ENCODE measurements at places on chromosomes 4 and X.

DNA sequence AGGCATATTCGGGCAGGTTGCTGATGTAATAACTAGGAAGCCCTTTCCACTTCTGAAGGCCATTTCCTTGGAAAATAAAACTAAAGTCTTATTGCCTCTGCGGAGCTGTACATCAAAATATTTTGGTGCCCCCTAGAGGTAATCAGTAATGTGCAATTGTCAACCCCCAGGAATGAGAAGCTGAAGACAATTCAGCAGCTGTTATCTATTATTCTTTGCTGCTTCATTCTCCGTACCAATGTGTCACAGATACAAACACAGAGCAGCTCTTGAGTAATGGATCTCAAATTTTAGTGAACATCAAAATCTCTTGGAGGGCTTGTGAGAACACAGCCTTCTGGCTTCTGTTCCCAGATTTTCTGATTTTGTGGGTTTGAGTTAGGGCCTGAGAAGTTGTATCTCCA is 3.5 kb upstream of the SLIT2 start:
- DNase-seq, result no peak

GRCh38 chrX:138865093-138865649 is 153.7 kb upstream of the FGF13 start:
- DNase-seq, result no peak

DNA sequence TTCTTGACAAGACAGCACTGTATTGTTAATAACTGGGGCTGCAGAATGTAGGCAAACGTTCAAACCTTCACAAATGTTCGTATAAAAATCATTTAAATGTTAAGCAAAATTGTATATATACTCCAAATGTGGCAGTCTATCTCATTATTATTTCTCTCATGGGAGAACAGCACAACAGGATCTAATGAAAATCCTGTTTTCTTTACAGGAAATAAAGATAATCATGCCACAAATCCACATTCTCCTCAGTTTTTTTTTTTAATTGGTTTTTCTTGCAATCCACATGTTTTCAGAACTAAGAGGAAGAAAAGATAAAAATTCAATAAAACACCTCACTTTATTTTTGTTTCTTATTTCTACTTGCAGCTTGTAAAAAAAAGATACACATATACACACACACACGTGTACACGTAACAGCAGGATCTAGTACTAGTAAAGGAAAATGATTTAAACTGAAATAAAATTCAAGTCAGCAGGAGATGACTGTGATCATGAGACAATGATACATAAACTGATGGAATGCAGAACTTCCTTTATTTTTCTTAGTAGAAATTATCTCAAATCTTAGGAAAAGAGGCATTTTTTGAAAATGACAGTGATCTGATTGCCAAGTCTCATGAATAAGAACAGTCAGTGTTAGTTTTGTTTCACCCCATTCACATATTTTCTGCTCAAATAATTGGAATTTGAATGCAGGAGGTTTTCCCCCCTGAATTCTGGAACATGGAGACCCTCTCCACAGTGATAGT is 11.3 kb downstream of the APBB2 start:
- DNase-seq, result no peak

GRCh38 chr4:6527683-6528595 is 47.0 kb upstream of the MAN2B2 start:
- no peak for DNase-seq

- no peak for DNase-seq
These were observed 54.1 kb downstream of the XAGE2 start for GRCh38 chrX:52422884-52423283.

- no peak for DNase-seq
These were observed 9.3 kb downstream of the PJA1 start for GRCh38 chrX:69155786-69156520.

DNA sequence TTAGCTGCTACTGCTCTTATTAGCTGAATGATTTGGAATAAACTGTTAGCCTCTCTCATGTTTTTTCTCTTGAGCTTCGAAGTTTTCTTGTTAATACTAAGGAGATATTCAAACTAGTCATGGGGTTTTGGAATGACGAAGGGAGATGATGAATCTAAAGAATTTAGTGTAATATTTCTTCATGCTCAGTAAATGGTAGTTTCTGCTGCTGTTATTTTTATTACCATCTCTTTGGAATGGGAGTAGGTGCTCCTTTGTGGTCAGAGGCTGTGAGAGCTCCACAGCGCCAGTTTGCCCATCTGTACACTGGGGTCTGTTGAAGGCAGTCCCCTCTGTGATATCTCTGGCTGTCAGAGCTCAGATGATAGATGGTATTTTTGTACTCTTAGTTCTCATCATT is 33.7 kb downstream of the HTT start:
- no peak for DNase-seq

DNA sequence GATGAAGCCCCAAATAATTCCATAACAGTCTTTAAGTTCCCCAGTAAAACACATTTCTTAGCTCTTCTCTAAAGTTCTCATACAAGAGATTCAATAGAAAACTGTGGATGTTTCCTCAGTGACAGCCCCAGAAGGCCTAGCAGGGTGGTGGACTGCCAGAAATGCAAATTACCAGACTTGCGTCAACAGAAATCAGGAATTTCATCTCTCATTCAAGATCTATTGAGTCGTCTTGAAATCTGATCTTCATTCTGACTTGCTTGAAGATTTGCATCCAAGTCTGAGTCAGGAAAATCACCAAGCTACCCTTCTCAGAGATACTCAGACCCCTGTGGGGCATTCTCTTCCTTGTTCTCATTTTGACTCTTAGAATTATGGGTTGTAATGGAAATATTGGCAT is 68.9 kb upstream of the NDP start:
- DNase-seq, result no peak

DNA sequence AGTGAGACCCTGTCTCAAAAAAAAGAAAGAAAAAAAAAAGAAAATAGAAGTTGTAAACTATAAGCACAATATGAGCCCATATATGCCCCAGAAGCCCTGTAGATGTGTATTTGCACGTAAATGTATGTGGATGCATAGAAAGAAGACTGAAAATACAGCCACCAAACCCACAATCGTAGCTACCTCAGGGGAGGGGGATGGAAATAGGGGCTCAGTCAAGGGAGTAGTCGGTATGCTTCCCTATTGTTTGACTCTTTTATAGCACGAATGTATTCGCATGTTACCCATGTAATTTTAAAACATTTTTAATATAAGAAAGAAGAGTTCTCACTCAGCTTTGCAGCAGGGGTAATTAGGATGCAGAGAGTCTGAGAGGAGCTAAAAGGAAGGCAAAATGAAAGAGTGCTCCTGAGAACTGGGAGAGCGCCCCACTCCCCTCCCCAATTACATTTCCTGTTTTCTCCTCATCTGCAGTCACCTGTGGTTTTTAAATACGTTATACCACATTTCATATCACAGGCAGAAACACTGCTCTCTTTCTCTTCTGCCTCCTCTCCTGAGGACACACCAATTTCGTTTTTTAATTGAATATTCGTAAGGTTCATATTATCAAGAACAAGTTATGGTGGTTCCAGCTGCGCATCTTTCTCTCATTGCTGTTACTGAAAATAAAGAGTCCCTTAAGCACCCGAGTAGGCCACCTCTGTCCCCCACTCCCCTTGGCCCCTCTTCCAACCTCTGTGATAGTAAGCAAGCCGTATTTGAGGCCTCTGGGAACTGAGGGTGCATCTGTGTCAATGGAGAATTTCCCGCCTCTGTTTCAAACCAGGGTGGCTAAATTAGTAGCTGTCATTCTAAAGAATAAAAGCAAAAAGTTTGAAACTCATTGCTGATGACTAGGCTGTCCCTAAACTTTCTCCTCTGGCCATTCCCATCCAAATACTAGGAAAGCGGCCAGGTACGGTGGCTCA is 10.7 kb downstream of the SEPTIN6 start:
- DNase-seq, result no peak

DNA sequence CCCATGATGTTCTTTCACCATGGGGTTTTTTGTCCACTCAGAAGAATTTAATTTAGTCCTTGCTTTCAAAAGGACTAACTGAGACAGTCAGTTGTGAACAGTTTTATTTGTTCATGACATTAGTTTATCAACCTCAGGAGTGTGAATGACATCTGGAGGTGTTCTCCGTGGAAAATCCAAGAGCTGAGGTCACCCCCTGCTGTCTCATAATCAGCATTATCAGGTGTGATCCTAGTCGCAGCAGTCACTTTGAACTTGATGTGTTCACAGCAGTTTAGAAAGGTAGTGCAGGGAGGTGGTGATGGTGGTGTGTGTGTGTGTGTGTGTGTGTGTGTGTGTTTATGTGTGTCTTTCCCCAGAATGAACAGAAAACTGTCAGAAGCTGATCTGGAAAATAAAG is 1760.8 kb upstream of the PCDH10 start:
- DNase-seq, result no peak

DNA sequence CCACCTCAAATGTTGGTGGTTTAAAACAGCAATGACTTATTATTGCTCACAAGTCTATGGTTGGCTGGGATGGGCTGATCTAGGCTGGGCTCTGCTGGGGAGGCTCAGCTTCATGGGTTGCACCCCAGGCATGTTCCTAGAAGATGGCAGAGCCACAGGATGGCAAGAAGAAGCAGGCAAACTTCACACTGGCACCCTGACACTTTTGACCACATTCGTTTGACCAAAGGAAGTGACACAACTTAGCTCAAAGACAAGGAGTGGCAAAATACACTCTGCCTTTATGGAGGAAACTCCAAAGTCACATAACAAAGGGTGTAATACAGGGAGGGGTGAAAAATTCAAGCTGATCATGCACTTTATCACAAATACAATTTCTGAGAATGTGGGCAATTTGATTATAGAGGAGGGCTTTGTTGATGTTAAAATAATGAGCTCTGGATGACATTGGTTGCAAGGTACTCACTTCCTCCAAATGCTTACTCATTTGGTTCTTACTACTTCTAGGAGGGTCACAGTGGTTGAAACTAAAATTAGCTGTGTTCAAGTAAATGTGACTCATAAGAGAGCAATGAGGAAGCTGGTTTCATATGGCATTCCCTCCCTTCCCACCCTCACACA is 249.2 kb upstream of the RPS6KA3 start:
- no peak for DNase-seq

- DNase-seq, result no peak
These were observed 41.6 kb downstream of the TMA16 start for GRCh38 chr4:163536091-163536490.

GRCh38 chr4:24076811-24077210 is 187.0 kb upstream of the PPARGC1A start:
- no peak for DNase-seq

GRCh38 chr4:10158333-10158942 is 41.8 kb upstream of the WDR1 start:
- DNase-seq, result no peak

DNA sequence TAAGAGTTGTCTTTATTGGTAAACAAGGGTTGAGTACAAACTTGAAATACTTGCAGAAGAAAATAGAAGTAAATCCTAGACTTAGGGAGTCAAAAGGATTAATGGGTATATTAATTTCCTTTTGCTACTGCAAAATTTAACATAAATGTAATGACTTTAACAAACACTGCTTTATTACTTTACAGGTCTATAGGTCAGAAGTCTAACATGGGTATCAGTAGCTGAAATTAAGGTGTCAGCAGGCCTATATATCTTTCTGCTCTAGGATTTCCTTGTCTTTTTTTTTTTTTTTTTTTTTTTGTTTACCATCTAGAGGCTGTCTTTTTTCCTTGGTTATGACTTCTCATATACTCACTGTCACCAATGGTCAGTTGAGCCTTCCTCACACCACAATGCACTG is 220.4 kb downstream of the GRID2 start:
- DNase-seq, result no peak

DNA sequence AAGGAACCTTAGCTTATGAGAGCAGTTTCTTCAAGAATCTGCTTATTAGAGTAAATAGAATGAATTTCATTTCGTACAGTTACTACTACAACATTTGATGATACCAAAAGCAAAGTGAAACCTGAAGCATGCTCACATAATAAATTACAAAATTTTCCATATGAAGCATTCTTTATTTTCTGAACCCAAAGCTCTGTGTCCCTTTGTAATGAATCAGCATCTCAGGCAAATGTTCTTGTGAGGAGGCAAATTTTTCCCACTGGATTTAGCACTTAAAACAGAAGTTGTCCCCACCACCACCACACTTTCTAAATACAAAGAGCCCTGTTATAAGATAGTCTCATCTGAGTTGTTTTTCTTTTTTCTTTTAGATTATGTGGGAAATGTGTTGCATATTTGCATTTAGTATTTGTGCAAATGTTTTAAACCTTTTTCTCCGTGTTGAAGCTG is 70.7 kb upstream of the NFKB1 start:
- DNase-seq, result no peak

GRCh38 chr4:23788460-23788859 is 101.4 kb downstream of the PPARGC1A start:
- DNase-seq, result no peak

GRCh38 chrX:17788439-17788838 is 51.1 kb downstream of the SCML1 start:
- no peak for DNase-seq

- no peak for DNase-seq
These were observed 904.1 kb downstream of the RPA4 start for GRCh38 chrX:97787849-97788248.

- DNase-seq, result no peak
These were observed 177.7 kb downstream of the CRLF2 start for GRCh38 chrX:1034717-1035116.

- no peak for DNase-seq
These were observed 823 bp upstream of the MAN2B2 start for GRCh38 chr4:6573986-6574746.

DNA sequence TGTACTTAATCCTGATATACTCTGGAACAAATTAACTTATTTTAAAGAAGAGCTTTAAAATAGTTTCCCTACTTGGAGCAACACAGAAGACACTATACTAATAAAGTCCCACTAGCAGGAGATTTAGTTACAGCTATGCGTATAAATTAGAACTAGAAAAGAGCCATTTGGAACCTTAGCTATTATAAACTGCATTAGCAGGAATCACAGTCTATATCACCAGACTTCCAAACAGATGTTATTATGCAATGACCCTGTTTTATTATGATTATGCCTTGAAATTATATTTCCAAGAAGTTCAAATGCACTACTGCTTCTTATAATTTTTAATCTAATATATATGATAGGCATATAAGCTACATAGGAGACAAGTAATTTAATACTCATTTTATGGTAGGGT is 95.5 kb upstream of the WDR44 start:
- DNase-seq, result no peak

DNA sequence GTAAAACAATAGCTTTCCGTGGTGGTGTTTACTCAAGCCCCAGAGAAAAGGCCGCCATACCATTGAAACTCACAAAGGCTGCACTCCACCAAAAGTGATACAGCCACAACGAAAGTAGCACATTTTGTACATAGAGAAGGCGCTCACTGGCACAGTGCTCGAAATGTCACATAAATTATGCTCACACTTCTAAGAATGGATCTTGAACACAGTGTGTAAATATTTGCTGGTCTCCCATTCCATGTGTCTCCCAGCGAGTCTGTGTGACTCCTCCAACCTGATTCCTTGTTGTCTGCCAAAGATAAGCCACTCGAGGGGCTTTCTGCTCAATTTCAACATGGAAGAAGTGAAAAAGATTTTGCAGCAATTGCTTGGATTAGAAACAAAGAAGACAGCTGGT is 234.0 kb upstream of the VCX3A start:
- no peak for DNase-seq

Data from amygdala (tissue), 56 donors.